ENCODE measurements at places on chromosomes 13 and 19.

DNA sequence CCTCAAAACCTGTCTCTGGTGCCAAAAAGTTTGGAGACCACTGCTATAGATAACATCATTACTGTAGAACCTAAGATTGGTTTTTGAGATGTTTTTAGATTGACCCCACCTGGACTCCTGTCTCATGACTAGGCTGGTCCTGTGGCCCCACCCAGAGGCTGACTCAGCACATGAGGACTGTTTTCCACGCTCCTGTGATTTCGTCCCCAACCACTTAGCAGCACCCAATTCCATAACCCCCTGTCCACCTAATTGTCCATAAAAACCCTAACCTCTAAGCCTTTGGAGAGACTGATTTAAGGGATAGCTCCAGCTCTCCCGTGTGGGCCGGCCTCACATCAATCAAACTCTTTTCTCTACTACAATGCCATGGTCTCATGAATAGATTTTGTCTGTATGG is 25.6 kb upstream of the GAS6 start:
- no peak for DNase-seq

- no peak for DNase-seq
Observed at GRCh38 chr13:90105276-90105675, 1242.2 kb upstream of the MIR17HG start.

DNA sequence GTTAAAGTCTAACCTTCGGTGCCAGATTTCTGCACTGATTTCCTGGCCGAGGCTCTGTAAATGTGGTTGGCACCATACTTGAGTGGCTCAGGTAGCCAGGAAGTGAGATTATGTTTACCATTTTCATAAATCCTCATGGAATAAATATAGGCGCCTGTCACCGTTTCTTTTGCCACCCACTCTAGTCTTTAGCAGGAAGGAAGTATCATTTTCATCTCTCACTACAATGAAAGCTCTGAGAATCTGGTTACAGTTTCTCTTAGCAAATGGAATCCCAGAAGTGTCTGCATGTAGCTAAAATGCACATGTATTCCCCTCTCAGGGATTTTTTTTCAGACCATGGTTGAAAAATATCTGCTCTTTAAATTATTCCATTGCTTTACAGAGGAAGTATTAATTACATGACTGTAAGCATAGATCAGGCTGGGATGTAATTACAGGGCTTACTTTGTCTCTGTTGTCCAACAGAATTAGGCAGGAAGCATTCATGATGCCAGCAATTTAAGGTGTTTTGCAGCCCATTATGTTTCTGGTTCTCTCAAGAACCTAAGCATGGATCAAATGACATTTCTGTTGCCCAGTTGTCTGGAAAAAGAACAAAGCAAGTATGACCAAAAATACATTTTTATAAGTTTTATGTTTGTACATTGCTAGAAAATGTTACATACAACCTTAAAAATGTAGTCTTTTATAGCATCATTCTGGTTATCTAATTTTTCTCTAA is 221.7 kb upstream of the SPRY2 start:
- no peak for DNase-seq

GRCh38 chr13:50122455-50122854 is 107.2 kb downstream of the KCNRG start:
- DNase-seq, result no peak

- no peak for DNase-seq
Observed at GRCh38 chr19:29489172-29489951, 36.4 kb upstream of the VSTM2B start.

DNA sequence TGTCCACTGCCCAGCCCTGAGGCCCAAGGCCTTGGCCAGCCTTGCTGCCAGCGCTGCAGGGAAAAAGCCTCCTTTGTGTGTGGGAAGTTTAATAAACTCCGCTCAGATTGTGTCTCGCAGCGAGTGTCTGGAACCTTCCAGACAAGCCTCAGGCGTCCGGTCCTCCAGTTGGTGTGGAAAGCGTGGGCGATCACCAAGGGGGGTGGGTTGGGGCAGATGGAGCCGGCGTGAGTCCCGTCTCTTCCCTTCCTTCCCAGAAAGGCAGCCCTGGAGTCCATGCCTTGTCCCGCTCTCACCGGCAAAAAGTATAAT is 4.6 kb downstream of the STK11 start:
- no peak for DNase-seq

DNA sequence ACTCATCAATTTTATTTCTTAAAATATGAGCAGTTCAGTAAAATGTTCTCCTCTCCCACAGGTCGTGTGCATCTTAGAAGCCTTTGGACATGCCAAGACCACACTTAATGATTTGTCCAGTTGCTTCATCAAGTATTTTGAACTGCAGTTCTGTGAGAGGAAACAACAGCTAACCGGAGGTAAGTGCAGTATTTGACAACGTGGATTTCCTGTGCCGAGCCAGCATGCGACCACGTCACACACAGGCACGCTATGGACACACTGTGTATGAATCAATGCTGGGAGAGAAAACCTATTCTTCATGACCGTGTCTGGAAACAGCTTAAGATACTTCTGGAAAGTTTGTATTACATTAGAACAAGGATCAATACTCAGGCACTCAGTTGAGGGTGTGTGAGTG is 268.5 kb downstream of the MYO16 start:
- no peak for DNase-seq

GRCh38 chr13:66830940-66831716 is 399.0 kb downstream of the PCDH9 start:
- no peak for DNase-seq

- no peak for DNase-seq
Observed at GRCh38 chr13:114056205-114057013, 76.0 kb downstream of the RASA3 start.

DNA sequence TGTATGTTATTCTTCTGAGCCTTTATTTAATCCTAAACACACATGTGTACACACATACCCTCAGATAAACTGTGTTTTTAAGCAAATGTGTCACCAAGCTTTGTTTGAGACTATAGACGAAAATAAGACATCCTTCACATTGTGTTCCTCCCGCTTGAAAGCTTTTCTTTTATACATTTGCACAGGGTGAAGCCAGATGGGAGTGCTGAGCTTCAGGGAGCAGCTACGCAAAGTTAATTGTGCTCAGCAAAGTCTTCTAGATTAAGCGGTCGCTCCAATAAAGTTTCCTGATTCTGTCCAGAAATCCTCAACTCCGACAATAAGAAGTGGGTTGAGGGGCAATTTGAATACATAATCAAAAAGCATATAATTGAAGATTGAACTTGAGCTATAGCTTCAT is 117.2 kb upstream of the ARGLU1 start:
- DNase-seq, result no peak

DNA sequence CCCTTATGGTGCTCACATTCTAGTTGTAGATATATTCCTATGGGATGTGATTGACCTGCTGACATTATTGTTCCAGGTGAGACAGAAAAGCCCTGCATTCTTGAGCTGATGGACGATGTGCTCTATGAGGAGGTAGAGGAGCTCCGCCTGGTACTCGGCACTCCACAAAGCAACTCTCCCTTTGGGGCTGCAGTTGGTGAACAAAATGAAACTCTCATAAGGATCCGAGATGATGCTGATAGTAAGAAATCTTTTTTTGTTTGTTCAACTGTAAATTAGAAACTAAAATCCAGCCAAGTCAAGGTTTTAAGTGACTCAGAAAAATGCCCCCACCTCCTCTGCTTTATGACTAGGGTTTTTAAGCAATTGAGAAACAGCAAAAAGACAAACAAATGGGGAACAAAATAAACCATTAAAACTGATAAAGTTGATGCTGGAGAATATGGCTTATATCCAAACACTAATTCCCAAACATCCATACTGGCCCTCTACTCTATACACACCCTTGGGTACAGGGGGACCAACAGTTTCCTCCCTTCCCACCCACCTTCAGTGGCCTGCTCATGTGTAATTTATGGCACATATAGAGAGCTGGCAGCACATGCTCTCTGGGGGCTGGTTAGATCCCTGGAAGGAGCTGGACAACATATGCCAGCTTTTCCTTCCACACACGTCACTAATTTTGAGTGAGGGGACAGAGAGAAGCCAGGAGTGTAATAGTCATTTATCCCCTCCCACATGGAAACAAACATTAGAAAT is 139.6 kb downstream of the STOML3 start:
- no peak for DNase-seq

DNA sequence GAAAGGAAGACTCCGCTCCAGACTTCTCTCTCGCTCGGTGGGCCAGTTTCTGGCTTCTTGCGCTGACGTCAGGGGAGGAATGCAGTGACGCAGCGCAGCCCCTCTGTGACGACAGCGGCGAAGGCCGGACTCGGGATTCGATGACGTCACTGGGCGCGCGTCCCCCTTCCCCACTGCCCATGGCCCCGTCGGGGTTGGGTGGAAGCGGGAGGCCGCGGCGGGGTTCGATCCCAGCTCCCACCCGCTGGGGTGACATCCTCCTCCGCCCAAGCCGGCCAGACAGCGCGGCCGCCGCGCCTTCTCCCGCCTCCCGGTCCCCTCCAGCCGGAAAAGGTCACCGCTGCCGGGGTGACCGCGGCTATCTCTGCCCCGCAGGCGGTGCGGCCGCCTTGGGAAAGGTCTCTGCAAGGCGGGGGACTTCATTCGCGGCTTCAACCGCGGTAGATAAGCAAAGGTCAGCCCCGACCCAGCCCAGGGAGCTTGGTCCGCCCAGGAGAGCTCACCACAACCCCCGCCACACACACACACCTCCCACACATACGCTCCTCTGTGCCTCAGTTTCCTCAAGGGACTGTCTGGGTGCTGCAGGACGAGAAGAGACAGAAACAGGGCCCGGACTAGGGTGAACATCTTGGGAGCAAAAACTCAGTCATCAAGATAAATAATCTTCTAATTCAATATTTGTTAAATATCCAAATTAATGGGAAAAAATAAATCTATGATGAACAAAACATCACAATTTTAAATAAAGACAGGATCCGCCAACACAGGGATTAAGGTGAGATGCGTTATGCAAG is 844 bp upstream of the RFX1 start:
- no peak for DNase-seq

DNA sequence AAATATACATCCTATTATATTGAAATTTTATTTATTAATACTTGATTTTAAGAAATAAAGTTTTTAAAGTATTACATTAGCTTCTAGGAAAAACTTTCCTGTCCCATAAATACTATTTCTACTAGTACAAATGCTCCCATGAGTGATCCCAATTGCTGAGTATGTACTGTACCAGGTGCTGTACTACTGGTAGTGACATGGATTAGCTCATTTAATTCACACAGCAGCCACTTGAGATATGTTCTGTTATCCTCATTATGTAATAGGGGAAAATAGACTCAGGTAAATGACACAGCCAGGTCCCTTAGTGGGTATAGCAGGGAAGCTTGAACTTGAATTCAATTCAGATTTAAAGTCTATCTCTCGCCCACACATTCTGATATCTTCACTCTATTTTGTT is 363.1 kb downstream of the FGF14 start:
- DNase-seq, result no peak

GRCh38 chr13:96527497-96527896 is 437.6 kb downstream of the HS6ST3 start:
- no peak for DNase-seq

DNA sequence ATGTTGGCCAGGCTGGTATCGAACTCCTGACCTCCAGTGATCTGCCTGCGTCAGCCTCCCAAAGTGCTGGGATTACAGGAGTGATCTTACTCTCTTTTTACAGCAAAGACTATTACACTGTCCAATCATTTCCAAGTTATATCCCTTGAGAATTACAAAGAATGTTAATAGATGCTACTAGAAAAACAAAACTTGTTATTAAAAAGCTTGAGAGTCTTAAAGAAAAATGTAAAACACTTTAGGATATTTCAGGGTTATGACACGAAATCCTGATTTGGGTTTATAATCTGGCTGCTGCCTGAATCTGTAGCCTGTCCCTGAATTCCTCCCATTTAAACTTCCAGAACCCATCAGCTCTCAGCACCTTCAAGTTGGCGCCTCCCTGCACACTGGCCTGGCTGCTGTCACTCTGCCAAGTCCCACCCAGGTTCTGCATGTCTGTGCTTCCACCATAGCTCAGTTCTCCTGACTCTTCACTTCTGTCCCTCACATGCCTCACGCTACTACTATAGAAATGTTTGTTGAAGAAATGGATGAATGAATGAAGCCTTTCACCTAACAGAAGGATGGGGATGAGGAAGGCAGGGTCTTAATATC is 55.8 kb upstream of the RFXAP start:
- DNase-seq, result no peak

GRCh38 chr13:114097893-114098688 is 34.3 kb downstream of the RASA3 start:
- DNase-seq, result no peak

DNA sequence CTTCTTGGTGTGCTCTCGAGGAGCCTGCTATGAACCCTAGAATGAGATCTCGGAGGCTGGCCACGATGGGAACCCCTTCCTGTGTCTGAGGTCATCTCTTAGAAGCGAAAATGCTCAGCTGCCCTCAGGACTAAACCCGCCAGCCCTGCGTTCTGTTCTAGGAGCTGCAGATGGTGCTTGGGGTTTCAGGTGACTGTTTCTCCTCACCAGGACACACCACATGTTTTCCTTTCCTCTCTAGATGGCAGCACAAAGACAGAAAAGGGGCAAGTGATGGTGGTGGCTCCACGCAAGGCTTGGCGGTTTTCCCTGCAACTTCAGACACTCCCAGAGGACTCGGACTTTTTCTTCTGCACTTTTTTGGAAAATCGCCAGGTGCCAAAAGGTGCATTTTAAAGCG is 60.1 kb downstream of the RNASEH2B start:
- DNase-seq, result no peak

GRCh38 chr13:81140675-81141074 is 799.7 kb upstream of the SPRY2 start:
- no peak for DNase-seq

- no peak for DNase-seq
Observed at GRCh38 chr13:32284927-32285632, 30.1 kb downstream of the ZAR1L start.

GRCh38 chr13:108304170-108305016 is 34.9 kb downstream of the TNFSF13B start:
- no peak for DNase-seq

GRCh38 chr19:14135985-14136508 is 342 bp downstream of the ASF1B start:
- no peak for DNase-seq

GRCh38 chr19:40601134-40601974 is at the start of gene LTBP4:
Gene LTBP4, plus strand, starts transcription at chr19:40601369. Its CDS starts 19 bp downstream, at chr19:40601388.
- no peak for DNase-seq

DNA sequence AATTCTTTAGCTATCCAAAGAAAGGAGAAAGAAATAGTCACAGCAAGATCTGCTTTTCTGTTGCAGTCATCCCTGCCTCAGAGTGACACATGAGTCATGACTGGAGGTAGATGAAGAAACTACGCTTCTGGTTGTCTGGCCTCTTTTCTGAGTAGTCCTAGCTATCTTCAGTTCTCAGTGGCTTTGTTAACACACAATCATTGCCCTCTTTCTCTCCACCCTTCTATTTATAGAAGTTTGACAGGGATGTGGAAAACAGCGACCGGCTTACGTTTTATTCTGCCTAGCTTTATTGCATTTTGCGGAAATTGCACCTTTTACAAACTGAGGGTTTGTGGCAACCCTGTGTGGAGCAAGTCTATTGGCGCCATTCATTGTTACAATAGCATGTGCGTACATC is 26.7 kb downstream of the SPATA13 start:
- DNase-seq, result no peak

- no peak for DNase-seq
Observed at GRCh38 chr13:73338389-73338788, 279.6 kb downstream of the KLF5 start.

Data from stimulated activated CD8-positive, alpha-beta memory T cell treated with anti-CD3 and anti-CD28 coated beads, Interleukin-7, amount 100 ng/mL, for 1 hour (primary cell).